Bronchial smooth muscle cell (primary cell): ENCODE measurements at places on chromosomes 4 and X. TPM values are rescaled to one million over a fixed set of nuclear protein-coding genes. Genes with fewer than 3 reads are reported as not detected.

Gene F8A2
- total RNA-seq: not detected in 2 replicates

Gene MAGEB10
- total RNA-seq: not detected in 2 replicates

Gene TIMM8A
- total RNA-seq: 1.5 and 2.0 TPM in 2 replicates

Gene CFP
- total RNA-seq: 0.17 and 0.47 TPM in 2 replicates

Gene ZNF732
- total RNA-seq: 0.09 and 0.16 TPM in 2 replicates

Gene CFAP47
- total RNA-seq: under 0.01 TPM in 1 of 2 replicates, not detected in the other

Gene ABCB7
- total RNA-seq: 18.8 and 19.2 TPM in 2 replicates

Gene MAGEA8
- total RNA-seq: not detected in 2 replicates

Gene DSPP
- total RNA-seq: not detected in 2 replicates

Gene JAKMIP1
- not detected in 2 replicates for total RNA-seq

Gene NCAPG
- 1.4 and 4.7 TPM in 2 replicates for total RNA-seq

Gene ADRA2C
- total RNA-seq: 0.09 and 0.16 TPM in 2 replicates

Gene PGAM4
- total RNA-seq: not detected in 2 replicates

Gene GAGE12C
- not detected in 2 replicates for total RNA-seq

Gene SERTM2
- total RNA-seq: not detected in 2 replicates

Gene FANCB
- total RNA-seq: 3.2 and 3.3 TPM in 2 replicates

Gene ZDHHC15
- total RNA-seq: under 0.01 and 0.09 TPM in 2 replicates

Gene RAB40AL
- total RNA-seq: 0.09 and 0.32 TPM in 2 replicates

Gene HSD17B13
- total RNA-seq: under 0.01 and 0.16 TPM in 2 replicates

Gene KLF8
- total RNA-seq: 1.2 and 2.4 TPM in 2 replicates

Gene NLGN4X
- 0.09 TPM in 1 of 2 replicates, not detected in the other for total RNA-seq

Gene USP26
- total RNA-seq: not detected in 2 replicates

Gene TMEM164
- total RNA-seq: 3.9 and 6.1 TPM in 2 replicates

Gene PFKFB1
- 0.16 TPM in 1 of 2 replicates, not detected in the other for total RNA-seq

Gene COX7B2
- total RNA-seq: not detected in 2 replicates

Gene TMPRSS11A
- not detected in 2 replicates for total RNA-seq

Gene ALAS2
- not detected in 2 replicates for total RNA-seq

Gene ODAPH
- total RNA-seq: not detected in 2 replicates

Gene HHIP
- 0.09 and 0.16 TPM in 2 replicates for total RNA-seq

Gene C4orf50
- not detected in 2 replicates for total RNA-seq

Gene PLS3
- total RNA-seq: 141 and 182 TPM in 2 replicates

Gene SSX2B
- not detected in 2 replicates for total RNA-seq

Gene FAM184B
- total RNA-seq: not detected in 2 replicates

Gene EMCN
- not detected in 2 replicates for total RNA-seq

Gene PNMA5
- not detected in 2 replicates for total RNA-seq
